ENCODE measurements at places on chromosomes 6 and 20.

DNA sequence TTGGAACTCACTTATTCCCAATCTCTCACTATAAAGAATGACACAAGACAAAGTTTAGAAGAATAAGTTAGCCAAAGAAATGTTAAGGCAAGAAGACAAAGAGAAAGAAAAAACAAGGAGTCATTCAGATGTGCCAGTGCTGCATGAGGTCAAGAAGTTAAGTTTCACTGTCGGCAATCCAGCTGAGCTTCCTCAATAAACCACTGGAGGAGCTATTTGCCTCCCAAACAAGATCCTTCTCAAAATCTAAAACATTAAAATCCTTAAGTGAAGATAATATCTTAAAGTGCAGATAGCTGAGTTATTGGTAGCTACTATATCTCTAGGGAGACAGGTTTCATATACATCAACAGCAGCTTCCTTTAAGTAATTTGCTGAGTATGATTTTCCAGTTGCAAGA is 512.3 kb downstream of the HDGFL1 start:
- DNase-seq, result no peak

DNA sequence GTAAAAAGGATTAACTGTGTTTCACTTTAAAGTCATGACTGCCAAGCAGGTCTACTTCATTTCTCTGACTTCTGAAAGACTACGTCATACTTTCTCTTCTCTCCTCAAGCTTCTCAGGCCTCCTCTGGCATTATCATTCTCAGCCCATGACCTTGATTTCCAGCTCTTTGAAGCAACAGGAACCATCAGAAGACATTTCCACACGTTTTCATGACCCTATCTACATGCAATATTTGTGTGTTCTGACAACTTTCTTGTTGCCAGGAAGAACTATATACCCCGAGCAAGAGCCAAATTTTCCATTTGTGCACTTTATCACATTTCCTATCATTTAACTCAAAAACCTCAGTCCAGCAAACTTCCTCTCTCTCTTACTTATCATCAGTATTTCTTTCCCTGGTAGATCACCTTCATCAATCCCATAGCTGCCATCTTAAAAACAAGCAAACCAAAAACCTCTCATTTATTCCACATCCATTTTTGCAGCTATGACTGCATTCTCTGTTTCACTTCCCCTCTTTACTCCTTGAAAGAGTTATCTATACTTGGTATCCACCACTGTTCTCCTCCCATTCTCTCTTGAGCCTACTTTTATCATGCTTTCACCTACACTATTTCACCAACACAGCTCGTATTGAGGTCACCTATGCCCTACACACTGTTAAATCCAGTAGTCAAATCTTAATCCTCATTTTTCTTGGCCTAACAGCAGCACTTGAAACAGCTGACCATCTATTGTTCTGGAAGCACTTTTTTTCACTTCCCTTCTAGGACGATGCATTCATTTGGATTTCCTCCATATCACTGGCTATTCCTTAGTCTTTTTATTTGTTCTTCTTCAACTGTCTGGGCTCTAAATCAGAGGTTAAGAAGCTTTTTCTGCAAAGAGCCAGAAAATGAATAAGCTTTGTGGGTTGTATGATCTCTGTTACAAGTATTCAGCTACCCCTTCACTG is 47.1 kb downstream of the STX7 start:
- no peak for DNase-seq

- DNase-seq, result no peak
Measured at GRCh38 chr6:79188885-79189480, 45.5 kb downstream of the HMGN3 start.

GRCh38 chr6:80341330-80341729 is 234.9 kb downstream of the BCKDHB start:
- no peak for DNase-seq
